ENCODE measurements at places on chromosomes 7 and 10.

DNA sequence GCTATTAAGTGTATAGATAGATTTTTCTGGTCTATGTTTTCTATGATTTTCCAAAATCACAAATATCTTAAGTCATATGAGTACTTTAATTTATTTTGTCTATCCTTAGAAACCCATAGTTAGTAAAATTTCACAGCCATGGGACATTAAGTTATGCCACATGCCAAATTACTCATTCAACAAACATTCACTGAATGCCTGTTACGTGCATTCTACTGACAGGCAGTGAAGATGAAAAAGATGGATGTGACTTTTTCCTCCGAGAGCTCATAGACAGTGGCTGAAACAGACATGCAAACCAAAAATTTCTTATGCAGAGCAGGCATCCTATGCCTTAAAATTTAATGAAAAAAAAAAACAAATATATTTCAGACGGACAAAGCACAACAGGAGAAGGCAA, 84.9 kb downstream of the CHRM2 start:
- no peak for DNase-seq
- H3K4me1 ChIP-seq = no peaks in the 10 kb centered on the region
- no peak overlapping the region for H3K4me3 ChIP-seq
- H3K27me3 ChIP-seq = no peaks in the 10 kb centered on the region
- H3K36me3 ChIP-seq = no peaks in the 10 kb centered on the region

- no peaks in the 10 kb centered on the region for H3K36me3 ChIP-seq
- H3K4me3 ChIP-seq = no peak overlapping the region
- DNase-seq = no peak
- no peaks in the 10 kb centered on the region for H3K27me3 ChIP-seq
- no peaks in the 10 kb centered on the region for H3K4me1 ChIP-seq
Measured at GRCh38 chr7:121402701-121403100, 6.6 kb upstream of the FAM3C start.

DNA sequence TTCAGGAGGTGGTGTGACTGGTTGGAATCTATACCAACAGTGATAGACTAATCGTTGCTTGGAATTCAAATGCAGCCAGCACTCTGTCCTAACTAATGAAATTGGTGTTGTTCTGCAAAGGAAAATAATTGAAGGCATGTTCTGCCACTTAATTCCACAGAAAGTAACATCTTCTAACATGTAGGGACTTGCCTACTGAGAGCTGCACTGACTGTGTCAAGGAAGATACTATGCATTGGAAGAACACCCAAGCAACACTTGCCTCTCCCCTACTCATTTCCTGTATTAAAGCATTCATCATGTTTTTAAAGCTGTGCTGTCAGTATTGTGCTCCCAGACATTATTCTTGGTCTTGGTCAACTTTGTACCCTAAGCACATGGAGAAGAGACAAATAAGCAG, 2.7 kb upstream of the CYP3A7 start:
- no peaks in the 10 kb centered on the region for H3K27me3 ChIP-seq
- H3K27ac ChIP-seq = no peak overlapping the region
- DNase-seq = no peak
- H3K4me1 ChIP-seq = no peaks in the 10 kb centered on the region
- no peak overlapping the region for H3K4me3 ChIP-seq

- H3K4me1 ChIP-seq = peaks cover 30% of the 10 kb centered on the region
- no peaks in the 10 kb centered on the region for H3K36me3 ChIP-seq
- H3K4me3 ChIP-seq = no peak overlapping the region
- peak; percentile 66 for DNase-seq
Measured at GRCh38 chr10:110821508-110821907, 50.2 kb upstream of the PDCD4 start.

GRCh38 chr7:28126410-28127041, 54.1 kb downstream of the JAZF1 start:
- no peaks in the 10 kb centered on the region for H3K36me3 ChIP-seq
- DNase-seq = peak; percentile 88
- peak overlapping the region; percentile 80 for H3K27ac ChIP-seq
- no peaks in the 10 kb centered on the region for H3K27me3 ChIP-seq

GRCh38 chr7:127119517-127119916, 133.2 kb downstream of the GRM8 start:
- DNase-seq = no peak
- no peak overlapping the region for H3K27ac ChIP-seq
- H3K36me3 ChIP-seq = no peaks in the 10 kb centered on the region
- H3K4me3 ChIP-seq = no peak overlapping the region
- H3K4me1 ChIP-seq = no peaks in the 10 kb centered on the region

- H3K4me1 ChIP-seq = no peaks in the 10 kb centered on the region
- H3K27ac ChIP-seq = no peak overlapping the region
- H3K27me3 ChIP-seq = no peaks in the 10 kb centered on the region
- no peak overlapping the region for H3K4me3 ChIP-seq
Measured at GRCh38 chr7:118492466-118492865, 268.0 kb downstream of the ANKRD7 start.

- no peaks in the 10 kb centered on the region for H3K36me3 ChIP-seq
- no peak for DNase-seq
- H3K4me3 ChIP-seq = no peak overlapping the region
- no peak overlapping the region for H3K27ac ChIP-seq
- no peaks in the 10 kb centered on the region for H3K4me1 ChIP-seq
Measured at GRCh38 chr7:126589068-126589684, 663.6 kb downstream of the GRM8 start.

GRCh38 chr7:15684111-15684800, 2.2 kb downstream of the MEOX2 start:
- no peaks in the 10 kb centered on the region for H3K27me3 ChIP-seq
- H3K27ac ChIP-seq = no peak overlapping the region
- no peaks in the 10 kb centered on the region for H3K36me3 ChIP-seq
- DNase-seq = no peak

GRCh38 chr7:41060796-41061195, 642.1 kb downstream of the INHBA start:
- no peak for DNase-seq
- no peaks in the 10 kb centered on the region for H3K36me3 ChIP-seq
- no peaks in the 10 kb centered on the region for H3K4me1 ChIP-seq
- no peaks in the 10 kb centered on the region for H3K27me3 ChIP-seq
- H3K27ac ChIP-seq = no peak overlapping the region

- H3K27me3 ChIP-seq = no peaks in the 10 kb centered on the region
- no peak overlapping the region for H3K4me3 ChIP-seq
- no peak overlapping the region for H3K27ac ChIP-seq
- H3K36me3 ChIP-seq = no peaks in the 10 kb centered on the region
Measured at GRCh38 chr7:74604326-74605020, 53.0 kb upstream of the GTF2I start.
